AG10803 (cell line): ENCODE measurements at places on chromosomes 6 and 20.
A peak's percentile ranks its signal among the peaks of the same experiment; 100 is the strongest.

GRCh38 chr6:163620670-163621330, 206.3 kb downstream of the QKI start:
- no peak for DNase-seq

DNA sequence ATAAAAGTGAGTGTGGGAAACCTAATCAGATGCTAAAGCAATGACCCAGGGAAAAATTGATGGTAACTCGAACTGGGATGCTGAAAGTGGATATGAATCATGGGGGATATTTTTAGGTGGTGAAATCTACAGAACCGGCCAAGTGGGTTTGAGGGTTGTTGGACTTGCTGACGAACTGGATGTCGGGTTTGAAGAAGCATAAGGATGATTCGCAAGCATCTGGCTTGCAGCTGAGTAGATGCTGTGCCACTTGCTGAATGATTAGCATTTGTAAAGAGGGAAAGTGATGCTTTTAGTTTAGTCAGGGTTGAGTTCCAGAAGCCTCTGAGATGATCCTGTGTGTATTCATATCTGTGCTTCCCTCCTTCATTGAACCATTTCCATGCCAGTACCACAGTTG, 54.9 kb downstream of the UBR2 start:
- DNase-seq: peak; percentile 95

DNA sequence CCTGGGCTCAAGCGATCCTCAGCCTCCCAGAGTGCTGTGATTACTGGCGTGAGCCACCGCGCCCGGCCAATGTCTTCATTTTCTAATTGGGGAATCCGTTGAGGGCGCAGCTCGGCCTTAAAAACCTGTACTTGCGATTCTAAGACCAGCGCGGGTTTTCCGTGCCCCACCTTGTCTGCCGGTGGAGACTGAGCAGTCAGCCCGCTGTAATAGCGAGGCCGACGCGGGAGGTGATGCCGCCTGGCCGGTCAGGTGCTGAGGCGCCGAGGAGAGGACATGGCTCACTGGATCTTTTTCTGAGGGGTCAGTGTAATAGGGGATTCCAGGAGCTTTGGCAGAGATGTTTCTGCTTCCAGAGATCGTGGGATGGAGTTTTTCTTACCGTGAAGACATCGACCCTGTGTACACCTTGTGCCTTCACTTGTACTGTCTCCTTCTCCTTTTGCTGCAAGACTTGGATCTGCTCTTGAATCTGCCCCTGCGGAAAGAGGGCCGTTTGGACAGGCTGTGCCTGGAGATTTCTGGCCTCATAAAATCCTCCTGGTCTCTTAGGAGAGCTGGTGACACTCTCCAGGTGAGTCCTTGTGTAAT, 1.5 kb downstream of the TRIM31 start:
- no peak for DNase-seq

DNA sequence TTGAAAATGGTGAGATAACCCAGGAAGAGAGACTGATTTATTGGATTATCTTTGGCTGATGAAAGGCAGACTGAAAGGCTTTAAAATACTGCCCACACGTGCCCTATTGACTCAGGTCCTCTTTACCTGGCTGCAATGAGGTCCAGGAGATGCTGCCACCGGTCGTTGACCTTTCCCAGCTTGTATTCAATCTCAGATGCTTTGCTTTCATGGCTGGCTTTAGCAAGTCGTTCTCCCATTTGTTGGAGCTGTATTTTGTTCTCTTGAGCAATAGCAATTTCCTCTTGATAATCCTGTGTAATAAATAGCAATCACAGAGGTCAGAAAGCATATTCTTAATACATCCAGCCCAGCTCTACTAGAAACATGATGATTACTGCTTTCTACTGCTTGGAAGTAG, 368.8 kb downstream of the ESR1 start:
- DNase-seq: no peak

- no peak for DNase-seq
These were observed 1097.2 kb upstream of the GJE1 start for GRCh38 chr6:141035312-141036200.

DNA sequence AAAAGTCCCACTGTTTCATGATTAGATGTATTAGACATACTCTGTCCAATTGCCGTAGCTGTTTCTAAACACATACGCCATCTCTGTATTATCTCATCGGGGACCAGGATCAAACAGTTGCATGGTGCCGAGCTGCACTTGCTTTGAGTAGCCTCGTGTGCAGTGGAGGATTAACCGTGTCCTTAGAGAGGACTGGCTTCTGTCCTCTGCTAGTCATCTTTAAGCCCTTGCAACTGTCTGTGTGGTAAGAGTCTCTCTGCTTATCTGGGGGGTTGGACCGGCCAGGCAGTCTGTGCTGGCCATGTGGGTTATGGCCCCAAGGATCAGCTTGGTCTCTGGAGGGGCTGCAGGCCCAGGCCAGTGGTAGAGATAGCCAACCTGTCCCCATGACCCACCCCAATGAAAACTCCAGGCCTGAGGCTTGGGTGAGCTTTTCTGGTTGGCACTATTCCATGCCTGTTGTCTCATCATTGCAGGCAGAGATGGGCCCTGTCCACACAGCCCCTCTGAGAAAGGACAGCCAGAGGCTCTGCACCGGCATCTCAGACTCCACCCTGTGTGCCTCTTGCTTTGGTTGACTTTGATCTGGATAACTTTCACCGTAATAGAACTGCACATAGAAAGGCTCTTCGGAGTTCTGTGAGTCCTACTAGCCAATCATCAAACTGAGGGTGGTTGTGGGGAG, 137.3 kb upstream of the SNX9 start:
- DNase-seq: no peak

DNA sequence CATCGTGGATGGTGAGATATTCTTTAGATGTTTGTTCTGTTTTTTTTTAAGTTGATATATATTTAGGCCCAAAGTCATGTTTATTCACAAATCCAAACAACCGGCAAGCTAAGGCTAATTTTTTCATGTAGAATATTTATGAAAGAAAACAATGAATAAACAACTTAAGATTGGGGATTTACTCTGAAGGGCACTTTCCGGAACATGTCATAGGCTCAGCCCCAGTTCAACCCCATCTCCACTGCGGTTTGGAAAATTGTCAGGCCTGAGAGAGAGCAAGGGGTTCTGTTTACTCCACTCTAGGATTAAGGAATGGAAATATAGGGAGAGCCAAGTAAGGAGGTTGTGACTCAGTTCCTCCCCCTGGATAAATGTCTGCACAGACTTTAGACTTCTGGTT, 18.3 kb downstream of the RPS6KA2 start:
- DNase-seq: no peak

DNA sequence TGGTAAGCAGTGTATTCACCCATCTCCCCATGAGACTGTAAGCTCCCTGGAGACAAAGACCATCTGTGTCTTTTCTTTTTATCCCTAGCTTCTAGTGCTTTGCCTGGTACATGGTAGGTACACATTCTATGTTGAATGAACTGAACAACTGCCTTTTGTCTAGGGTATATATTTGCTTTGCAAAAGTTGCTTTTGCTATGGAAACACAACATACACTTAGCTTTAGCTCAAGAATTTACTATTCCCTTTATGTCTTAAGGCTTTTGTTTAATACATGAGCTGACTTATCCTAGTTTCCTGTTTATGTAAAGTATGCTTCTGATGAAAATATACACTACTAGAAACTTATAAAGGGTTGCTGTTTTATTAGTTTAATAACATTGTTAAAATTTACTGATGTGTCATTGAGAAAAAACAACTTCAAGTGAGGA, 198.2 kb downstream of the PRL start:
- no peak for DNase-seq

DNA sequence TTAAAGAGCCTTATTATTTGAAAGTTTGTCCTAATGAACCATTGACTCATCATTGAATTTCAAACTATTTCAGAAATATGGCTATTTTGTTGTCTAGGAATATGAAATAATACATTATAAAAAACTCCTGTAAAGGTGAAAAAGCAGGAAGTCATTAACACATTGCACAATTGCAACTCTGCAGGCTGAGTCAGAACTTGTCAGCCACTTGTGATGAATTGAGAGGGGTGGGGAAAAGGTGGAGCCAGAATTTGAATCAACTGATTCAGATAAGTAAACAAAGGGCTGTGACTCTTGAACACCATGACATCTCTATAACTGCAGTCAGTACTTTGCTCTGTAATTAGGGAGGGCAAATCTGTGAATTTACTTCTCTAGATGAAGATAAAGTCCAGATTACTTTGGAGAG, 6.0 kb downstream of the C6orf141 start:
- DNase-seq: peak; percentile 33

DNA sequence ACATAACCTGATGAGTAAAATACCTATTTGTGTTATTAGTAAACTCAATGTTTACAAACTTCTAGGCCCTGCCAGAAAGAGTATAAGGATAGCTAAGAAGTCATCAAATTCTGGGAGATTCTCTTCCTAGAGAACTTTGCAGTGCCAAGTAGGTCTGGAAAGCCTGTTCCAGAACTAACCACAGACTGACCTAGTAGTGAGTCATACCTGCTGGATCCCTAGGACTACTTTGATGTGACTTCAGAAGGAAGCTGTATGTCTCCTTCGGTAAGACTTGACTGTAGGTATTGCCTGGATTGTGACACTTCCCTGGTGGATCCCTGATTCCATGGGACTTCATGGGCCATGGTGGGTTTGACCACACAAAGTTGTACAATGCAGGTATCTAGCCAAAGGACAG, 131.7 kb downstream of the DNAH8 start:
- DNase-seq: peak; percentile 3

GRCh38 chr20:58402305-58402704, 13.3 kb downstream of the VAPB start:
- no peak for DNase-seq

DNA sequence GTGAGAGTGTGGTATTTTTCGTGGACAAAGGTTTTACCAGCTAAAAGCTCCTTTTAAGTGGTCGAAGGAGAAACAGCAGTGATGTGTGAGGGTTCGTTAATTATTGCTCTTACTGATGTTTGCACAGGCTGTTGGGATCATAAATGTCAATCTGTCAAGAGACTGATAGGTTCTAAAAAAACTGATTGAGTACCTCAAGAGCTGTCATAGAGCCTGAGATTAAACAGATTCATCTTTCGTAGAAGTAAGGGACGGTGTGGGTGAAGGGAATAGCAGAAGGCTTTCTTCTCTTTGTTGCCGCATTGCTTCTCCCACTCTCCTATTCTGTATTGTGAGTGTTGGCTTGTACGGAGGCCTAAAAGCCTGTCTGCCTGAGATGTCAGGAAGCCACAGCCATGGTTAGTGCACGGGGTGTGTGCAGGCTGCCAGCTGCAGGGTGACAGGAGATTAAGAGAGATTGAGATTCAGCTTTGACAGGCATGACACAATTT, 291.0 kb downstream of the ZFAND3 start:
- DNase-seq: peak; percentile 16

DNA sequence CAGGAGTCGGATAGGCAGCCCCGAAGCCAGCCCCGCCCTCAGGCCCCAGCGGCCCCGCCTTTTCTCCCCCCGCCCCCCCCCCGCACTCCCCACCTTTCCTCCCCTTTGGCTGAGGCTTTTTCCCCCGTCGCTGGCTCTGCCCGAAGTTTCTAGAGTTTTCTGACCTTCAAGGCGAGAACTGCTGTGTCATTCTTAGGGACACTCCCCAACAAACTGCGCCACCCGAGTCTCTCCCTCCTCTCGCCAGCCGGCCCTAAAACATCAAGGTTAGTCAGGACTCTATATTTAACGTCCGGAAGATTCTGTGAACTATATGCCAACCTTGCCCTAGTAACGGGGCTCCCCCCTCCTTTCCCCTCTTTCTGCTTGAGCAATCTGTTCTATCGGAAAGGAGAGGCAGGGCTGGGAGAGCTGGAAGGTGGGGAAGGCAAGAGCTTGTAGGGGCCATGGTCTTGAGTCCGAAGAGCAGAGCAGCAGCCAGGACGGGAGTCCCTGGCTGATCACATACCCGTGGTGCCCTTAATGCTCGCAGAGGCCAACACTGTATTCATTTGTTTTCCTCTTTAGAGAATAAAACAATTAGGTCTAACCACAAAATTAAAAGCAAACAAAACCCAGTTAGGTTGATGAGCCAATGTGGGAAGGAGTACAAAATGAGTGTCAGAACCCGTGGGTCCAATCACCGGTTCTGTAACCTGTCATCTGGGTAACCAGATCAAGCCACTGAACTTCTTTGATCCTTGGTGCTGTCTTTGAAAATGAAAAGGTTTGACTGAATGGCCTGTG, 5.3 kb upstream of the HSPA1B start:
- DNase-seq: peak; percentile 87

GRCh38 chr6:159169557-159170332, 545 bp downstream of the FNDC1 start:
- DNase-seq: peak; percentile 47

GRCh38 chr20:35912881-35913280, 41.4 kb downstream of the SCAND1 start:
- no peak for DNase-seq

GRCh38 chr6:34771727-34772126, 14.4 kb downstream of the SNRPC start:
- peak; percentile 76 for DNase-seq

GRCh38 chr6:153790048-153790447, 249.0 kb upstream of the OPRM1 start:
- DNase-seq: peak; percentile 8

GRCh38 chr6:133590814-133591213, 298.1 kb upstream of the TCF21 start:
- DNase-seq: peak; percentile 21

DNA sequence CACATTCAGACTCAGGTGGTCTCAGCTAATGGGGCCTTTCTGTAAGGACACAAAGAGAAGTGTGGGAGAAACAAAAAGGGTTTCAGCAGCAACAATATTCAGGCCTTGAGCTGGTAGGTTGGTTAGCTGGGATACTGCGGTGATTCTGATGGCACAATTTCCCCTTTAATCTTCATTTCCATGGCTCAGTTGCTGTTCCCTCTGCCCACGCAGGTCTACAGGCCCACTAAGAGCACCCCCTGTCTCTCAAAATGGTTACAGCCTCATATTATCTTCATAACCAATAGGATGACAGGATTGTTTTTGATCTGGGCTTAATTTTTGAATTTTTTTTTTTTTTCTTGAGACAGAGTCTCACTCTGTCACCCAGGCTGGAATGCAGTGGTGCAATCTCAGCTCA, 48.9 kb downstream of the MYB start:
- DNase-seq: no peak

DNA sequence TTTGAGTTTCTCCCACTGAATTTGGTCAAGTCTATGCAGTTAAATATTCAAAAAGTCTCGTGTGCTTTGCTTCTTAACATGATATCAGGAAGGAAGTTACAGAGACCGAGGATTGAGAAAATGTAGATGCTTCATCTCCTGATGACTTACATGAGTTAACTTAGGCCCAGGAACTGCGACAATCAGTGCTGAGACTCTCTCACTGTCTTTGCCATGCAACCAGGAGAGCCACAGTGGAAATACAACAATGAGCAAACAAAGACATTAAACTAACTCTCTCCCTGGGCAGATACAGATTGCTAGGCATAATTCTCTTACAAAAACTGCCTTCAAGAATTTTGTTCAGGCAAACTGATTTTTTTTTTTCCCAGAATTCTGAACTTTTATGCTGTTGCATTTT, 440.6 kb upstream of the EPHA7 start:
- DNase-seq: no peak
